ENCODE measurements at places on chromosomes 5 and 9. TPM values are rescaled to one million over a fixed set of nuclear protein-coding genes. Genes with fewer than 3 reads are reported as not detected.

The CCL28 gene
- total RNA-seq = 0.85 TPM

GRCh38 chr9:114383521-114384231 is 4.1 kb downstream of the AKNA start:
- DNase-seq = no peak

DNA sequence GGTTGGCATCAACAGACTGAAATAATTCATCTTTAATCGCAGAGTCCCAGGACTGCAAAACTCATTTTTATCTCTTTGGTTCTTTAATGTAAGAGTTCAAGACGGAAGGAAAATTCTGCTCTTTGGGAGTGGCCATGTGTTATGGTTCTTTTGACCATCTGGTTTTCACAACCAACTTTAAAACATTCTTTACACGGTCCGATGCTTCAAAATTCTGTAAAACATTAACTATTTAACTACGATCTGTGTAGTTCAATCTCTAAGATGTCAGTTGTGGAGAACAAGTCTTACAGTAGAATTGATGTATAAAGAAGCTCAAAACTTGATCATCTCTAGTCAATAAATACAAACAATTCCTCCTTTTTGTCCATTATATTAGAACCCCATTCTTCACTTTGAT is 83.0 kb downstream of the CMYA5 start:
- DNase-seq = no peak

GRCh38 chr5:3004361-3005080 is 253.0 kb upstream of the IRX2 start:
- DNase-seq = no peak

The SLC25A2 gene
- total RNA-seq = 0.32 TPM

DNA sequence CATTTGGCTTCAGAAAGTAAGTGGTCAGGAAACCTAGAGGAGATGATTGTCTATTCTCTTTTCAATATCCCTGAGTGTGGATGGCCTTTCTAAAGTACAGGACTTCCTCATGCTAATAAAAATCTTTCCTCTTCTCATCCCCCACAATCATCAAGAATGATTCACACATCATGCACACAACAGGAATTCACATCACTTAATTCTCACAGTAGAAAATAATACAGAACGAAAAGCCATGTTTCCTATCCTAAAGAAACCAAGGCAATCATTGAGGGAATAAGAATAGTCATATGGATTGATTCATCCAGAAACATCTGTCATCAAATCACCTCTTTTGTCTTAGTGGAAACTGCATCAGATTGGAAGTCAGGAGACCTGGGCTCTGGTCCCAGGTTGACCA is 203.1 kb upstream of the PIK3R1 start:
- no peak for DNase-seq

DNA sequence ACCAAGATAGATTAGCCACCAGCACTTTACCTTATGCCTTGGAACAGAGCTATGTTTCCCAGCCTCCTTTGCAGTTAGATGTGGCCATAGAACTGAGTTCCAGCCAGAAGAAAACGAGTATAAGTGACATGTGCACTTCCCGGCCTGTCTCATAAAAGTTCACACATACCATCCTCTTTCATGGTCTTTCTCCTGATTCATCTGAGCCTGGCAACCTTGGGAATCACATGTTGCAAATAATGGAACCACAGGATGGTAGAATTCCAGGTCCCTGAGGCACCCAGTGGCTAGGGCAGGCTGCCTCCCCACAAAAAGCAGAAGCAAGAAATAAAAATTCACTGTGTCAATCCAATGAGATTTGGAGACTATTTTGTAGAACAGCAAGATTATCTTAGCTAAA is 128.1 kb downstream of the PDE4D start:
- DNase-seq = no peak

GRCh38 chr9:92177591-92177990 is 62.4 kb upstream of the SPTLC1 start:
- no peak for DNase-seq

- DNase-seq = no peak
Measured at GRCh38 chr9:99109522-99109921, 4.6 kb downstream of the TGFBR1 start.

DNA sequence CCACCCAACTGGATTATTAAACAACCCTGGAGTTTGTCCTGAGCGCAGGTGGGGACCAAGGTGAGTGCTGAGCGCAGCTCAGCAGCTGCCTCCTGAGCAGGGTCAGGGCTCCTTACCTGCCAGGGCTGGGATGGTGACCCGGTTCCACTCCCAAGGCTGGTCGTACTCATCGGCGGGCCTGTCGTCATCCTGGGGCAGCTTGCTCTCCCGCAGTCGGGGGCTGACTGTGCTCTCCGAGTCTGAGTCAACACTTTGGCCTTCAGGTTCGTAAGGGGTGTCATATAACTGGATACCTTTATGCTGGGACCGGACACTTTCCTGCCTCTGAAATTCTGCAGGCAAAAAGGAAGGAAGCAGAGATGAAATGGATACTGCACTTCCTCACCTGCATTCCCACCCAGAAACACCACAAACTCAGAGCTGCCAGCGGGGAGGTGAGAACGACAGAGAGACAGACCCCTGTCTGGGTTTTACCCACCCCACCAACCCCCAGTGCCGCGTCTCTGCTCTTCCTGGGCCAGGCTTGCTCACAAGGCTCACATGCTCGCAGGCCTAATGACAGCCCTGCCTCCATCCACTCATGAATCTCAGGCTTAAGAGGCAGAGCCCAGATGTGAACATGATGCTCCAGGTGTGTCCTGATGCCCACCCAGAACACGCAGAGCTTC is 70.7 kb upstream of the SLC25A51 start:
- DNase-seq = no peak

The OR2S2 gene
- total RNA-seq = not detected

The OR1J2 gene
- not detected for total RNA-seq

DNA sequence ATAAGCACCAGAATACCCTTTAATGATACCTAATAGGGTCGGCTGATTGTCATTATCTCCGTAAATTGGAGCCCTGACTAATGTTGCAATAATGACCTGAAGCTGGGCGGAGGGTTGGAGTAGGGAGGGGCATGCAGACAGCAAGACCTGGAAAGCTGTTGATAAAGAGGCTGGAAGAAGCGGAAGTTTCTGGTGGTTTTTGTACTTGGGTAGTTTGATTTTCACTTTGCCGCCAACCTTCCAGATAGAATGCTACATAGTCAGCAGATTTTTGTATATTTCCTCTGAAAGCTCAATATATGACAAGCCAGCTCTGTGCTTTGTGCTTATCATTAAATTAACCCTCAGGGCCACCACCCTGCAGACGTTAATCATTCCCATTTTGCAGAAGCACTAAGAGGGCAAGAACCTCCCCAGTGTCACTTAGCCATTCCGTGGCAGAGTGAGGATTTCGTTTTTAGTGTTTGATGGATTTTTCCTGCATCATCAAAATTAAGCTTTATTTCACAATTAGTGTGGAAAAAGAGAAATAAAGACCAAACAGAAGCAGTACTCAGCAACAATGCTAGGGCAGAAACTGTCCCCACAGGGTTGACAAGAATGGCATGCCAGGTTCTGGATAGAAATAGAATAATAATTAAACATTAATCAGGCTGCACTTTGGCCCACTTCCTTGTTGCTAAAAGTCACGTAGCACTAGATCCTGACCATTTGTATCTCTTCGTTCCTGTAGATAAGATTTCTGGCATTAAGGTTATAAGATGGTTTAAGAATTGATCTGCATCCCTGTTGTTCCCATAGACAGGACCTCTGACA is 34.7 kb downstream of the DIRAS2 start:
- no peak for DNase-seq

The ADGRD2 gene
- not detected for total RNA-seq

DNA sequence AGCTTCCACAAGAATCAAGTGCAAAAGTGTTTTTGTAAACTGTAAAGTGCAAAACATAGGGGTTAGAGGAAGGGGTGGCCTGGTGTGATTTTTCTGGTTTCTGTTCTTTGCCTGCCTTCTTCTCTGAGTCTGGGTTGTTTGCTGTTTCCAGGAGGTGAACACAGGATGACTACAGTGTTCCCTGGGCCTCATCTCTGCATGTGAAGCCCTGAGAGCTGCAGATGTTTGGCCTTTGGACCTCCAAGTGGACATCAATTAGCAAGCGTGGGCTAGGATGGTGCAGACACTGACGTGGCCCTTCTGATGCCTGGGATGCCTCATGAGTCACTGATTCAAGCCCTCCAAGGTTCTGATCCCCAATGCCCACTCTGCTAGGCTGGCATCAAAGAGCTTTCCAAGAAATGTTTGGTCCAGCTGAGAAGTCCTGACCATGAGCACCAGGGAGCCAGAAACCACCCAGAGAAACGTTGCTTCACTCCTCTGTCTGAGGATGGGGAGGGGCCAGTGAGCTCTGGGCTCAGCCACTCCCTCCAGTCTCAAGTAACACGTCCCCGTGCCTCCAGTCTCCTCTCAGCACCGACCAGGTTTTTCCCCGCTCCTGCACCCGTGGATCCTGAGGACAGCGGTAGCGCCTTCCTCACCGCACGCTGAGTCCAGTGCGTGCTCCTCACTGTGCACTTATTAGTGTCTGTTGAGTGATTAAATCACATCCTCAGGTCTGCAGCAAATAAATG is 7.6 kb downstream of the IL9 start:
- DNase-seq = no peak

The STKLD1 gene
- total RNA-seq = 0.81 TPM

The TICAM2 gene
- total RNA-seq = 2.1 TPM

The FBLL1 gene
- 0.86 TPM for total RNA-seq

The COL5A1 gene
- total RNA-seq = 87.1 TPM

DNA sequence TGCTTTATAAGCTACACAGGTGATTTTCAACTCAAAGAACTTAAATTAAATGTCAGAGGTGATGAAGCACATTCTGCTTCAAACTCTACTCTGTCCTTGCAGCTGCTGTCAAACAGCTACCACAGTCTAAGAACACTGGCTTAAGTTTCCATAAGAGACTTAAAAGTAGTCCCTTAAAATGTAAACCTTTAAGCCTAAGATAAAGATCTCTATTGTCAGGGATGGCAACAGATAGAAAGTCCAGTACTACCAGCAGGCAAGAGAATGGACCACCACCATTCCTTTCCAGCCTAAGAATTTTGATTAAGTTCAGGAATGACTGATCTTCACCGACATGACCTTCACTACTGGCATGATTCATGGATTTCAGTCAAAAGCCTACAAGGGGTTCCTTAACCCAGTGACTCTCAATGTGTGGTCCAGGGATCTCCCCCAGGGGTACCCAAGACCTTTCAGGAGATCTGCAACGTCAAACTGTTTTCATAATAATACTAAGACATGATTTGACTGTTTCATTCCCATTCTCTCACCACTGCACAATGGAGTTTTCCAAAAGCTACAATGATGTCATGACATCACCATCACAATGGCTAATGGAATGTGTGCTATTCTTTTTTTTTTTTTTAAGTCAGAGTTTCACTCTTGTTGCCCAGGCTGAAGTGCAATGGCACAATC is 41.1 kb upstream of the PLPP6 start:
- no peak for DNase-seq

The PPP1R26 gene
- 16.6 TPM for total RNA-seq

- no peak for DNase-seq
Measured at GRCh38 chr5:16492398-16493140, 27.0 kb upstream of the ZNF622 start.

Data from pulmonary artery endothelial cell (primary cell).